ENCODE measurements at places on chromosomes 5 and 9. TPM values are rescaled to one million over a fixed set of nuclear protein-coding genes. Genes with fewer than 3 reads are reported as not detected.

Gene F2RL2
- not detected for total RNA-seq

Gene C9orf153
- not detected for total RNA-seq

Gene SLC9A3
- total RNA-seq, result 3.9 TPM

Gene IZUMO3
- total RNA-seq, result not detected

Gene TJP2
- total RNA-seq, result 68.3 TPM

Gene MYMK
- total RNA-seq, result not detected

Gene FST
- 5.6 TPM for total RNA-seq

Gene SLC34A3
- not detected for total RNA-seq

Gene FAM200C
- total RNA-seq, result 2.5 TPM

Gene PCDHB14
- total RNA-seq, result 4.2 TPM

Gene SARDH
- total RNA-seq, result 2.0 TPM

Gene CAVIN4
- total RNA-seq, result 0.49 TPM

Gene PGM5
- total RNA-seq, result 102 TPM

Gene ACSL6
- total RNA-seq, result 0.49 TPM

Gene ATG10
- 4.2 TPM for total RNA-seq

Gene HAPLN1
- not detected for total RNA-seq

Gene RAB24
- total RNA-seq, result 48.6 TPM

Gene TOR4A
- 13.0 TPM for total RNA-seq

Gene ANXA6
- 190 TPM for total RNA-seq

Gene PKD2L2
- total RNA-seq, result not detected

Gene CTXN3
- not detected for total RNA-seq

Gene CENPK
- total RNA-seq, result 3.4 TPM

Gene LCN2
- 136 TPM for total RNA-seq

Gene HMMR
- 9.3 TPM for total RNA-seq

Gene PDLIM4
- total RNA-seq, result 76.4 TPM

Gene UBE2B
- 68.3 TPM for total RNA-seq

Gene DAPK1
- total RNA-seq, result 24.6 TPM

Gene LCP2
- 25.5 TPM for total RNA-seq

Gene MSANTD3
- 27.3 TPM for total RNA-seq

Gene DRD1
- total RNA-seq, result not detected

Gene COL27A1
- 17.2 TPM for total RNA-seq

Gene PCDHB3
- total RNA-seq, result 2.0 TPM

Gene DMRT2
- total RNA-seq, result 2.5 TPM

Gene CMYA5
- 10.1 TPM for total RNA-seq

Gene ECM2
- total RNA-seq, result 10.8 TPM

Gene GCNT4
- total RNA-seq, result 2.5 TPM

Gene PTGES
- 18.9 TPM for total RNA-seq

Gene THBS4
- 0.98 TPM for total RNA-seq

Gene SMIM33
- total RNA-seq, result not detected

Gene RPS23
- 2,334 TPM for total RNA-seq

Gene GRM6
- not detected for total RNA-seq

Gene PCDHB8
- total RNA-seq, result 0.25 TPM

Gene BSPRY
- total RNA-seq, result 3.9 TPM
